ENCODE measurements at places on chromosomes 13 and 19. TPM values are rescaled to one million over a fixed set of nuclear protein-coding genes. Genes with fewer than 3 reads are reported as not detected.

The KIR2DL3 gene
- not detected for total RNA-seq

The LILRA1 gene
- total RNA-seq: 0.83 TPM

DNA sequence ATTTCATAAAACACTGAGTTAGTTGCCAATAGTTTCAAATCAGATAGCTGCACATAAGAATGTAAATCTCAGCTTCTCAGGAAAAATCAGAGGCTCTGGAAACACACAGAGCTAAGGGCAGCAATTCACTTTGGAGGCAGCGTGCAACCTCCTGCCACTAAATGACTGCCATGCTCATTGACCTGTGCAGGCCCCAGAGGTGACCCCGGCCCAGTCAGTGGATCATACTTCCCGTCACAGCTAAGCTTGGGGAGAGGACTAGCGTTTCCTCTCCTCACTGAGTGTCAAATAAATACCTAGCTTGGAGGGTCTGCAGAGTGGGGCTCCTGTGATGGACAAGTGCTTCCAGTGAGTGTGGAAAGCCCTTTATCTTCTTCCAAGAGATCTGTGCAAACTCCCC lies 67.2 kb downstream of the UQCRFS1 start:
- DNase-seq: no peak

GRCh38 chr13:101346161-101346560 lies 70.1 kb downstream of the NALCN start:
- no peak for DNase-seq

DNA sequence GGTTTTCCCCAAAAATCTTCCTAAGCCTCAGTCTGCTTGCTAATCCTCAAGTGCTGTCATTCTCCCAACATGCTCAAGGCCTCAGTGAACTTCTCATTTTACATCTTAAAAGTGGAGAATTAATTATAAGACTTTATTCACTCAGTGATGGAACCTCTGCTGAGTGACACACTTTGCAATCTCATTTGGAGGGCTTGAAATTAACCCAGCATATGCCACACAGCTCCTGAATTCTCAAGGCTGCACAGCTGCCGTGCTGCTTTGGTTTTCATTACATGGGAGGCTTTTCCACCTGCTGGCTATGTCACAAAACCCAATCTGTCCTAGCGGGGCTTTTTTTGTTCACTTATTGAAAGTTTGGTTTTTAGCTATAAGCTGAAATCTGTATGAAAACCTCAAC lies 28.3 kb upstream of the SERPINE3 start:
- DNase-seq: no peak

GRCh38 chr13:94256721-94257120 lies 222.8 kb downstream of the DCT start:
- no peak for DNase-seq

GRCh38 chr13:40187324-40187795 lies 479.1 kb downstream of the FOXO1 start:
- DNase-seq: peak; percentile 40

- DNase-seq: no peak
Measured at GRCh38 chr13:113124211-113124970, 1.8 kb downstream of the F10 start.

DNA sequence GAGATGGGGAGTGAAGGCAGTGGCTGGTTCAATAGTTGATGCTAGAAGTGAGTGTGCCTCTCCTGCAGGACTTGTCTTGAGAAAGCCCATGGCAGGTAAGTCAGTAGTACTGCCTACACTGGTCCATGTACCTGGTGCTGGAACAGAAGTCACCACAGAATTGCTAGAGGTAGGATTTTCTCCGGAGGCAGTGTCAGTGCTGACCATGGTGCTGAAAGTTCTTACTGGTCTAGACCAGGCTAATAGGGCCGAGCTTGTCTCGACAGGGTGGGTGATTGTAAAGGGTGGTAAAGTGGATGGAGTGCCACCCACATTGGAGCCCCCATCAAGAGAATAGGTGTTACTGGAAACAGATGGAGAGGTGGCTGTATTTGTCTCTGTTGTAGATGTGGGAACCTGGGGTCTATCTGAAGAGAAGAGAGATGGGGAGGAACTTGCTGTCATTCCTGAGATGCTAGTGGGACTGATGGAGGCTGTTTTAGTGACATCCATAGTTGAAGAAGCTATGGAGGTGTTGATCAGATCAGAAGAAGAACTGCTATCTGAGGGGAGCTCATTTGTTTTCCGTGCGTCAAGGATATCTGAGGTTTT lies 36.6 kb downstream of the MUC16 start:
- no peak for DNase-seq

All from spinal cord (tissue), 10 donors.